ENCODE measurements at places on chromosomes 11 and 22.
A peak's percentile ranks its signal among the peaks of the same experiment; 100 is the strongest.

DNA sequence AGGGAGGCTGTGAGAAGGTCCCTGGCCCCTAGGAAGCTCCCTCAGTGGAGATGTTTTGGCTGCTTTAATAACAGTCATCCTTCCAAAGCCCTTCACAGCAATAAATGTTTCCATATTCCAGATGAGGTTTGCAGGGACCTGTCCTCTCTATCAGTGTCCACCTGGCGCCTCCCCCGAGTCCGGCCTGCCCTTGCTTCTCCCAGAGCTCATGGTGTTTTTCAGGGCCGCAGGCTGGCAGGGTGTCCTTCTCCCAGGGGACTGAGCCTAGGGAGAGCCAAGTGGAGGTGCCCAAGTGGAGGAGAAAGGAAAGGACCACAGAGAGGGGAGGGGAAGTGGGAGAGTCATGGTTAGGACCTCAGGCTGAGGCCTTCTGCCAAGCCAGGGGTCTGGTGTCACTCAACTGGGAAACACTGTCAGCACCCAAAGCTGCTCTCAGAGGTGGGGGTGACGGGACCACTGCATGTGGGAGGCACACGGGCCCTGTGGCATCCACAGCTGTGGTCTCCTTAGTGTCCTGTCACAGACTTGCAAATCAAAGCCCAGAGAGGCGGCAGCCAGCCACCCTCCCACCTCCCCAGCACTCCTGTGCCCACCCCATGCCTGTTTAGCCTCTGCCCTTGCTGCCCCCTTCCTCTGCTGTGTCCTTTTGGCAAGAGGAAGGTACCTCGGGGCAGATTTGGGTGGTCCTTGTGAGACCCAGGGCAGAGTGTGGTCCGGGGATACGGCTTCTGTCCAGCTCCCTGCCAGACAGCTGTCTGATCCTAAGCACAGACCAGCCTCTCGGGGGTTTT, 6.4 kb downstream of the DERL3 start:
- no peak for DNase-seq

DNA sequence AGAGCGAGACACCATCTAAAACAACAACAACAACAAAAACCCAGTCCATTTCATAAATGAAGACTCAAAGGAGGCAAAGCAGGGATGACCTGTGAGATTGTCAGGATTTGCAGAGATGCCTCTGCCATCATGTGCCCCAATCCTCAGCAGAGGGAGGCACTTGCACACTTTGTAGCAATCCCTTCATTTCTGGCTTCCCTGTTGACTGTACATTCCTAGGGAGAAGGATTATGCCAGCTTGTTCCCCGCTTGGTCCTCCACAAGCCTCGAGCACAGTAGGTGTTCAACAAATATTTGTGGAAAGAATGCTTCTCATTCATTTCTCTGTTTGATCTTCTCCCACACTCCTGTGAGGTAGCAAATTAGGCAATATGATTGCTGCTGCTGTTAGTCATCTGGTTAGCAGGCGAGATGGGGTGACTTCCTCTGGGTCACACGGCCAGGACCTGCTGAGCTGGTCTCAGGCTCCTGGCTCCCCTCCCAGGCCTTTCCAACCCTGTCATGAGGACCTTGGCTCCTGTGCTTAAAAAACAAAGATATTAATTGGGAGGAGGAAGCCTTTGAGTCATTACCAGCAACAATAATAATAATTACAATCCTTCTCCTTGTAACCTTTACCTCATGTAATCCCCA, 34.1 kb downstream of the LIF start:
- DNase-seq = peak; percentile 39

- DNase-seq = no peak
Measured at GRCh38 chr11:102168481-102168880, 58.2 kb downstream of the YAP1 start.

- DNase-seq = no peak
Measured at GRCh38 chr11:94400839-94401772, at the start of gene GPR83. Gene GPR83, minus strand, starts transcription at chr11:94401419. Its CDS starts 172 bp downstream, at chr11:94401247.

DNA sequence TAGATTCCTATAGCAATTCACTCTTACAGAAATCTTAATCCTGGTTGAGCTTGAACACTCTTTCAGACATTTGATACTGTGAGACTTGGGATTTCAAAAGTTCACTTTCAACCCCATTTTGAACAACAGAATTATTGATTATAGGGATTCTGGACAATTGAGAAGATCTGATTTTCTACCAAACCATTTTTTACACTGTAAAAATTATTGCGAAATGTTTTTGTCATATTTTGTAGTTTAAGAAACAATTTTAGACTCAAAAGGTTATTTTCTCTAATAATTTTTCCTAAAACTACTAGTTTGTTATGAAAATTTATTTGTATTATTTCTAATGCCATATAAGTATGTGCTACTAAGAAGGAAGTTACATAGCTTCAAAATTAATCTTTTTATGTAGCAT, 36.4 kb downstream of the PIWIL4 start:
- DNase-seq = no peak

- no peak for DNase-seq
Measured at GRCh38 chr11:90722552-90723190, 499.8 kb upstream of the CHORDC1 start.

GRCh38 chr11:108606495-108607160, 13.1 kb upstream of the EXPH5 start:
- no peak for DNase-seq

DNA sequence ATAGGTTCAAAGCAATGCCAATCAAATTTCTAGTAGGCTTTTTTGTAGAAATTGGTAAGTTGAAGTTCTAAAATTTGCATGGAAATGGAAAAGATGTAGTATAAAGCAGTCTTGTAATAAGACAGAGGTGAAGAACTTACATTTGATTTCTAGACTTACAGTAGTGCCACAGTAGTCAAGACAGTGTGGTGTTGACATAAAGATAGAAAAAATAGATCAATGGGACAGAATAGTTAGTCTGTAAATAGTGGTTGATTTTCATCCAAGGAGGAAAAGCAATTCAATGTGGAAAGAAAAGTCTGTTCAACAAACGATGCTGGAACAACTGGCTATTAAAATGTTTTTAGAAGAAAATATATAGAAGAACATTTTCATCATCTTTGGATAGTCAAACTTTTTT, 67.9 kb downstream of the CHRDL2 start:
- no peak for DNase-seq

- no peak for DNase-seq
Measured at GRCh38 chr11:26106726-26107125, 225.2 kb upstream of the ANO3 start.

GRCh38 chr11:96052921-96053651, 129.2 kb upstream of the MTMR2 start:
- DNase-seq = no peak

GRCh38 chr22:45868571-45869339, 108.2 kb downstream of the WNT7B start:
- DNase-seq = no peak

GRCh38 chr11:76626921-76627401, 43.6 kb downstream of the LRRC32 start:
- DNase-seq = no peak

DNA sequence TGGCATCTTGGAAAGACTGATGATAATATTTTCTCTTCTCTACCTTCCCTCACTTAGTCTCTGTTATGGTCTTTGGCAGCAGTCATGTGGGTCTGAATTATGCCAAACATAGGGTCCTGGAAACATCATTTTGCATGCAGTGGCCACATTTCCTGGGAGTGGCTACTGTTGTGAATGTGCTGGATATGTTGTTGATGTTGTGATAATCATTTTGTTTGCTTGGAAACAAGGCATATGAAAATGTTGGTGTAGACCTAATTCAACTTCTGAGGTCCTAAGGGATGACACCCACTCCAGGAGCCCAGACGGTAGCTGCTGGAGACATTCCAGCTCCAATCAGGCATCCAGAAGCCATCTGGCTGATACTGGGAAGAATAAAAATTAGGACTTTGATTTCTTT, 109.7 kb downstream of the DCDC1 start:
- DNase-seq = no peak

GRCh38 chr11:99640671-99641070, 619.9 kb downstream of the CNTN5 start:
- no peak for DNase-seq

GRCh38 chr11:106306942-106307341, 229.5 kb downstream of the AASDHPPT start:
- DNase-seq = no peak

DNA sequence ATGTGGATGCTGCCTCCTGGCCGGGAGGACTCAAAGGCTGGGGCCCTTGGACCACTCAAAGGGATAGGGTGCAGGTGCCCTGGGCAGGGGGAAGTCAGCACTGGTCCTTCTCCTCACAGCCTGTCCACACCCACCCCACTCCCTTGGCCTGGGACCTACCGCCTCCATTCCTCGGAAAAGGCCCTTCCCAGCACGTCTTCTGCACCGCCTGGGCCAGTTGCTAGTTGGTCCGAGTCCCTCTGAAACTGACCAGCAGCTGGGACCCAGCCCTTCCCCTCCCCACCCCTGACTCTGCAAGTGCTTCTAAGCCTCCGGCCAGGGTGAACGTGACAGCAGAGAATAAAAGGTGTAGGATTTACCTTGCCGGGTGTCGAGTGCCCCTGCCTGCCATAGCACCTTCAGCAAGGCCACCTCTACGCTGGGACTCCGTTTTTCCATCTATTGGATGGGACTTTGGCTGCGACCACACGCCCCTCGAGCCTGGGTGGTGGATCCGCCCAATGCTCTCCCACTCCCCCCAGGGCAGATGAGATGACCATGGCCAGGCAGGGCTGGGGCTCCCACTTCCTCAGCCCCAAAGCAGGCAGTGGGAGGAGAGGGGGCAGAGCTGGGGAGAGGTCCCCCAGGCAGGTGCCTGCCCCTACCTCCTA, 37.3 kb downstream of the OSBPL5 start:
- DNase-seq = peak; percentile 1

- DNase-seq = no peak
Measured at GRCh38 chr11:7849018-7849417, 52.3 kb upstream of the OR5P2 start.

- peak; percentile 13 for DNase-seq
Measured at GRCh38 chr11:120137187-120137610, 714 bp downstream of the TRIM29 start.

GRCh38 chr11:130370845-130371590, 56.3 kb upstream of the ZBTB44 start:
- no peak for DNase-seq

DNA sequence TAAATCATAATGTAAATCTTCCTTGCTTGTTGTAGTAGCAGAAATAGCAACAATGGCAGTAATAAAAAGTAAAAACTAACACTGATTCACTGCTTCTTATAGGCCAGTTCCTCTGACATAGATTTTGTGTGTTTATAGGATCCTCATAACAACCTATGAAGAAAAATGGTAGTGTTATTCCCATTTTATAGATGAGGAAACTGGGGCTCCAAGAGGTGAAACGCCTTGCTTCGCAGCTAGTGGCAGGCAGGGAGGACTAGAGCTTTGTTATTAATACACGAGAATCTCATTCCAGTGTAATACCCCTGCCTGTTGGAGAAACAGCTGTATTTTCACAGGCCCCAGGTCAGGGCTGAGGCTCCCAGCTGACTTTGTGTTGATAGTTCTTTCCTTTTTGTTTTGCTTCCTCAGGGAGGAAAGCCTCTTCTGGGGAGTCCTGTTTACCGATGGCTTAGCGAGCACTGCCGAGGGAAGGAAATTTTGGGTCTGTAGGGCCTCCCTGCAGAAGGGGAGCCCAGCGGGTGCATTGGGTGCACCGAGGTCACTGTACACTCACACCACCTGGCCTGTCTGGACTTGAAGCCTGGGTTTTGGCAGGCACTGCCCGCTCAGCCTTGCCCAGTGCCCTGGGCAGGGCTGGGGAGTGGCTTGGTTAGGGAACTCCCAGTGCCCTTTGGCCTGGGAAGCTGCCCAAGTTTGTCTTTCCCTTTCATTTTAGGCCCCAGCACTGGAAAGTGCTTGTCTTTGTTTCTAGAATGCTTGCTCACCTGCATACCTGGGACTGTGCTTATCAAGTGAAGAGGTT, 13.5 kb downstream of the KIAA1671 start:
- no peak for DNase-seq

GRCh38 chr11:71381781-71382505, 66.2 kb downstream of the DHCR7 start:
- DNase-seq = no peak

- no peak for DNase-seq
Measured at GRCh38 chr22:33919391-33920196, 682 bp downstream of the LARGE1 start.

DNA sequence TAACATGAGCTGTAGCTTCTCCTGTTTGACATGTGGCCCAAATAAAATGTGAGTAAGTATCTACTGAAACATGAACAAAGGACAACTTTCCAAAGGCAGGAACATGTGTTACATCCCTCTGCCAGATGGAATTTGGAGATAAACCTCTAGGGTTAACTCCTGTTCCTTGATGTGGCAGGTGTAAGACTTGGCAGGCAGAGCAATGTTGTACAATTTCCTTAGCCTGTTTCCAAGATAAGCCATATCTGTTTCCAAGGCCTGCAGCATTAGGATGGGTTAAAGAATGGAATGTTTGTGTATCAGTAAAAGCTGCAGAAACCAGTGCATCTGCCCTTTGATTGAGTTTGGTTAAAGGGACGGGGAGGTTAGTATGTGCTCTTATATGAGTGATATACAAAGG, 8.8 kb upstream of the DNAJB13 start:
- DNase-seq = no peak

DNA sequence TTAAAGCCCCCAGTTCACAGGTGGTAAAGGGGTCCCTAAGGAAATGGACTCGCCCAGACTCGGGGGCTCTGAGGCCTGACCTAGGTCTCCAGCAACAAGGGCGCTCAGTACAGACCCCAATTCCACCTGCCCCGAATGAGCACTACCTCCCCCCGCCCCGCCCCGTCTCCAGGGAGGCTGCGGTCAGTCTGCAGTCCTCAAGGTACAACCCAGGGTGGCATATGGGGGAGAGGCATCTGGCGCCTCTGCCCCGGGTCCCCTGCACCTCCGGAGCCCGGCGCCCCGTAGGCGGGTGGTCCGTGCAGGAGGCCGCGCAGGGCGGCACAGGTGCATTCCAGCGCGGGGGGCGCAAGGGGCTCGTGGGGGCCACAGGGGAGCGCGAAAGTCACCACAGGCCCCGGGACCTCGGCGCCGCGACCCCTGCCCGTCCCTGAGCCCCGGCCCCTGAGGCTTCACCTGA, 361 bp downstream of the CTSD start:
- DNase-seq = peak; percentile 71

GRCh38 chr11:131036514-131036913, 120.2 kb upstream of the SNX19 start:
- no peak for DNase-seq

- DNase-seq = no peak
Measured at GRCh38 chr11:26470992-26471391, 101.1 kb downstream of the MUC15 start.

GRCh38 chr11:102553835-102554282, 23.3 kb upstream of the MMP7 start:
- no peak for DNase-seq

DNA sequence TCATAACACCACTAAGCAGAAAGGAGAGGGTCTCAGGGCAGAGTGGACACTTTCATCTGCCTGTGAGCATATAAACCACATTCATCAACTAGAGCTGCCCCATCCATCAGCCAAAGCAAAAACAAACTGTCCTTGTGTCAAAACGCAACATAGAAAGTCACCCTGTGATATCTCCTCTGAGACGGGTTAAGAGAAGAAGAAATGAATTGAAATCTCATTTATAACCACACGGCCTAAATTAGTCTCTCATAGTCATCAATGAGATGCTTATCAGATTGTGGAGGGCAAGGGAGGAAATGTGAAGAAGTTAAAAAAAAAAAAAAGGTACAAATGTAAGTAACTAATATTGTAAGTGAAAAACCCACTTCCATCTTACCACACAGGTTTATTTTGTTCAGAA, 75.7 kb downstream of the SIK3 start:
- DNase-seq = no peak

Measured in 8988T (cell line).